ENCODE measurements at places on chromosomes 5 and 9.

- no peak for DNase-seq
These were observed 144.4 kb upstream of the TBCA start for GRCh38 chr5:77920359-77921058.

DNA sequence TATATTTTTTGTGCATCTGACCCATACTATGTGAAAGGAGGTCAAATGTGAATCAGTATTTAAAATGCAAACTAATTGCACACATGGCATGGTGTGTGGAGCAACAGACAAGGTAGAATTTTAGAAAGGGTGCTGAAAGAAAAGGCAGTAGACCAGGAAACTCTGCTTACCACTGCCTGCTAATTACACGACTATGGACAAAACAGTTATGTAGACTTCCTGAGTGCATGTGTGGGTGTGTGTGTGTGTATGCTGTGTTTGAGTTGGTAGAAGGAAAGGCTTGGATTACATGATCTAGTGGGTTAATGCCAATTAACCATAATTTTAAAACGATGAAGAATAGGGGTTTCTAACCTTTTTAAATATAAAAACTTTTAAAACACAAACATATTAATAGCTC is 349.9 kb downstream of the SH3GL2 start:
- no peak for DNase-seq

DNA sequence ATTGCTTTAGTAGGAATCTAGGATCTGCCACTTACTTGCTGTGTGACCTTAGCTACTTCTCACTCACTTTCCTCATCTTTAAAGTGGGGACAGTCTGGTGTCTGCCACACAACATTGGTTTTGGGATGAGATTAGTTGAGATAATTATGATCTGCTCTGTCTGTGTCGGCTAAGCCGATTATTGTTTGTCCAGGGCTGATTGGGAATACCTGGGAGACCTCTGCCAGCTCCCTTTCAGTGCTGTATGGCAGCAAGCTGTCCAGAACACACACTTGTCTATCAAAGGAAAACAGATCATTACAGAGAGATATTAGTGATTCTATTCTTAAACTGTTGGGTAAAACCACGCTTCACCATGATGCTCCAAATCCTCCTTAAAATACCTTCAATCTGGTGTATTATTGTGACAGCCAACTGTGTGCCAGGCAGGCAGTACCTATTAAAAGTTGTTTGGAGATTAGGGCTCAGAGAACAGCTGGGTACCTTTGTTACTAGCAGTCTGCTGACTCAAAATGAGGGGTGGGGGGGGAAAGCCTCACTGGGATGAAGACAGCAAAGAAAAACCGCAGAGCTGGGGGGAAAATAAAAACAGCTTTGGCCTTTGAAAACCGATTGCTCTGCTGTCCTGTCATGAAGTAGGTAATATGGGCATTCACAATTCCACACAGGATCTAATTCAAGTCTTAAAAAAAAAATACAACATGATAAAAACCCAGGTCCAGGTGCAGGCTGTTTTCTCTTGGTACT is 458.4 kb upstream of the C9orf72 start:
- DNase-seq, result no peak

GRCh38 chr5:96714951-96715451 is 52.8 kb downstream of the CAST start:
- DNase-seq, result no peak

Measured in NCI-H1417 treated with DMSO at 0.1 percent for 48 hours (cell line).